Stimulated activated CD4-positive, alpha-beta T cell treated with anti-CD3 and anti-CD28 coated beads, Interleukin-12 subunit alpha, Interleukin-12 subunit beta, amount 100 ng/mL, for 48 hours (primary cell): ENCODE measurements at places on chromosomes 3 and 15.

DNA sequence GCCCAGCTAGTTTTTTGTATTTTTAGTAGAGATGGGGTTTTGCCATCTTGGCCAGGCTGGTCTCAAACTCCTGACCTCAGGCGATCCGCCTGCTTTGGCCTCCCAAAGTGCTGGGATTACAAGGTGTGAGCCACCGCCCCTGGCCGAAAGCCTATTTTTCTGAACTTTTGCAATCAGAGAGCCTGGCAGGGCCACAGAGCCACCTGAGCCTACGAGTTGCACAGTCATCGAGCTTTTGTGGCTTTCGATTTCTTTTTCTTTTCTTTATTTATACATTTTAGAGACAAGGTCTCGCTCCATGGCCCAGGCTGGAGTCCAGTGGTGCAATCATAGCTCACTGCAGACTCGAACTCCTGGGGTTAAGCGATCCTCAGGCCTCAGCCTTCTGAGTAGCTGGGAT, 140.4 kb downstream of the NSMCE3 start:
- no peak for DNase-seq

GRCh38 chr15:92155934-92156333, 237.7 kb upstream of the ST8SIA2 start:
- no peak for DNase-seq

- DNase-seq: no peak
These were observed 752 bp downstream of the OCA2 start for GRCh38 chr15:28098360-28098765.

- DNase-seq: no peak
These were observed 30.4 kb upstream of the PLAAT1 start for GRCh38 chr3:193210618-193211017.

DNA sequence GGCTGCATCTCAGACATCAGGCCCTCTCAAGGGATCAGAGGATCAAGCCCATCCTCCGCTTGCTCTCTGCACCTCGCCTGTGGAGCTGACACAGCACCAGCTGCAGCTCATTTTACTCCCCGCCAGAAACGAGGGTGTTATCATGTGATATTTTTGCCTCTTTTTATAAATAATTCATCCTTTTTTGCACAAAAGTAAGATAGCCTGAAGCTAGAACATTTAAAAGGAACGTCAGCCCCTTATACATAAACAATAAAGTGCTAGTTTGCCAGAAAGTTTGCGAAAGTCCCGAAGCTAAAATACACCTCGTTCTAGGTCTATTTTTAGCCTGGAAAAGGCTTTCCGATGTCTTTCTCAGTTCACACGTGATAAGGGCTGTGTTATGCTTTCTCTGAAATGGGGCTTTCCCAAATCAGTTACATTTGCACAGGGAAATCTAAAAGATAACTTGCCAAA, 9.6 kb upstream of the FAM174B start:
- DNase-seq: no peak

GRCh38 chr15:40991355-40991754, 38.1 kb downstream of the CHAC1 start:
- DNase-seq: no peak

- DNase-seq: no peak
These were observed 9.4 kb upstream of the STRIT1 start for GRCh38 chr3:155302891-155303290.

- no peak for DNase-seq
These were observed 189.3 kb downstream of the PLCH1 start for GRCh38 chr3:155555479-155556060.

- DNase-seq: no peak
These were observed 81.9 kb upstream of the PLXND1 start for GRCh38 chr3:129688271-129688895.

- DNase-seq: no peak
These were observed 161.7 kb downstream of the ARPP21 start for GRCh38 chr3:35800960-35801459.

GRCh38 chr15:43266386-43266785, 342 bp downstream of the TGM5 start:
- no peak for DNase-seq

- no peak for DNase-seq
These were observed 21.6 kb downstream of the QTRT2 start for GRCh38 chr3:114078126-114078525.

DNA sequence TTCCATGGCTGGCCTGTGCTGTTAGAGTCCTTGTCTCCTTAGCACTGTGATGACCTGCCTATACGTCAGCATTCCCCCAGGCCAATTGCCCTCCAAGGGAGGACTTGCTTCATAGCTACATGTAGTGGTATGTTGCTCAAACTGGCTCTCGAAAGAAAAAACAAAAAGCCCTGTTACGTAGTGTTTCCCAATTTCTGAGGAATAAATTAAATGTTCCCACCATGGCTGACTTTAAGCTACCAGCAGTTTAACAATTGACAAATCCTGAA, 54.6 kb downstream of the WNT7A start:
- no peak for DNase-seq

- no peak for DNase-seq
These were observed 28.5 kb downstream of the OSTN start for GRCh38 chr3:191227541-191227940.

DNA sequence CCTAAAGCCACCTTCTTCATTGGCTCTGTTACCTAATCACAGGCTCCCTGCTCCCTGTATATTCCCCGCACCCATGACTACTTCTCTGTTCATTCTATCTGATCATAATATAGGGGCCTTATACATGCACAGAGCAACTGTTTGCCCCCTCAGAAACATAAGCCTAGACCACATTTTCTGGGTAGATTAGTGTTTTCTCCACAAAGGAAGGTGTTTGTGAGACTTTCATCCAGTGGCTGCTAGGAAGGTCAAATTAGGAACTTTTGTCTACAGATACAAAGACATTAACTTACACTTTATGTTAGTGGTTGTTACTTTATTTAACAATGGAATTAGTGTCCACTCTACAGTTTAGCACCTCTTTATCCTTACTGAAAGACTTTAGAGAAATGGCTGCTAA, 174.9 kb downstream of the GHSR start:
- DNase-seq: no peak

GRCh38 chr3:17088602-17089313, 204.0 kb downstream of the PLCL2 start:
- DNase-seq: no peak

- DNase-seq: no peak
These were observed 258.6 kb downstream of the KLF13 start for GRCh38 chr15:31585240-31585639.

DNA sequence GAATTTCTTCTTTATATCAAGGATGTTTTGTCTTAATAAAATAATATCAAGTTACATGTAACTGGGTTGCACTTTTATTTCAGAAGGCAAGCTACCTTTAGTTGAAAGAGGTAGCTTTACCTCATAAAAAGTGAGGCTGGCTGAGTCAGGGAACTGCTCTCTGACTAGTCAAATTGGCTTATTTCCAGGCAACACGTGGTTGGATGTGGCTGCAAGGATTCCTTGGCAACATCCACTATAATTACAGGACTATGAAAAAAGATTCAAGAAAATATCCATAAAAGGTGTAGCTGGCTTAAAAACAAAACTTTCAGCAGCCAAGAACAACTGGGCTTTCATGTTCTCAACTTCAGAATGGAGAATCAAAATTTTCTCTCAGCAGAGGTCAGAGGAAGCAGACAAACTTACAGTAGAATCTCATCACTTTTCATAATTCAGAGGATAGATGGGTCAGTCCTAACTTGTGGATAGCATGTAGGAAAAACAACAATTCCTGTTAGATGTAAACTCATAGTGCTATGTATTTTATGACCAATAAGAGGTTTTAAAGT, 779.1 kb downstream of the MECOM start:
- no peak for DNase-seq

GRCh38 chr3:14322667-14323295, 79.6 kb upstream of the SLC6A6 start:
- no peak for DNase-seq

DNA sequence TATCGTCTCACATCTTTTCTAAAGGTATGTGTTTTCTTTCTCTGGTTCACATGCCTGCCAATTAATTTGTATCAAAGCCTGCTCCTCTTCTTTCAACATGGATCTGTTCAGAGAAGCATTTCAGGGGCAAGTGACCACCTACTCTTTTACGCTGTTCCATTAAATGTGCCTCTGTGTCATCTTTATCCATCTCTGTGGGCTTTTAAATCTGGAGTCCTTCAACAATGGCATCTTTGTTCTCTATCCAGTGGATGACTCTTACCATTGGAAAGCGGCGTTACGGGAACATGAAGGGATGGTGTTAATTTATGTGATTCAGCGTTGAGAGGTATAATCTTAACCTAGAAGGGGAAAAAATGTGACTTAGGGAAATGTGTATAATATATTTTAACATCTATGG, 92.7 kb upstream of the CFAP20DC start:
- no peak for DNase-seq

DNA sequence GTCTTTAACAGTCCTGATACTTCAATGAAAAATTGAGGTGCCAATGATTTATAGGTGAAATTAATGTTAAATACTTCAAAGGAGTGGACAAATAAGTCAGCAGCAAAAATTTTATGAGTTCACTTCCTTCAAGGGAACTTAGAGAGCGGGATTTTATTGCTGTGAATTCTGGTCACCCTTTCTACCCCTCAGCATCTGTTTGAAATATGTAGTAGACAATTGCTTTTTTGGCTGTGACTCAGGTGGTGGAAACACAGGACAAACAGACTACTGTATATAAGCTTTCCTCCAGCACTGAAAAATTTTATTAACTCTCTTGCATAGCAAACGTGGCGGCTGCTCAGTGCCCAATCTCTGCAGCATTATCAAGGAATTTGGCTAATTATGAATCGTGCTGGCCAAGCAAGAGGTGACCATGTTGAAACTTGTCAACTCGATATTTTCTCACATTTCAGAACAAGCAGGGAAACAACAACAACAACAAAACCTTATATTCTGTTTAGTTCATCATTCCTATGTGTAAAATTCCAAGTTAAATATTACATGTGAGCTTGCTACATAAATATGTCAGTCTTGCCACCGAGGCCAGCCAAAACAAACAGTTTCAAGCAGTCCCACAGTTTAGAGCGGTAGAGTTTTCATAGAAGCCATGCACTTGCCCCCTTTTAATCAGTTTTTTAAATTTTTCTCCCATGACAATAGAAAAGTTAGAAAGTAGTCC, 420.2 kb downstream of the FOXP1 start:
- DNase-seq: no peak

DNA sequence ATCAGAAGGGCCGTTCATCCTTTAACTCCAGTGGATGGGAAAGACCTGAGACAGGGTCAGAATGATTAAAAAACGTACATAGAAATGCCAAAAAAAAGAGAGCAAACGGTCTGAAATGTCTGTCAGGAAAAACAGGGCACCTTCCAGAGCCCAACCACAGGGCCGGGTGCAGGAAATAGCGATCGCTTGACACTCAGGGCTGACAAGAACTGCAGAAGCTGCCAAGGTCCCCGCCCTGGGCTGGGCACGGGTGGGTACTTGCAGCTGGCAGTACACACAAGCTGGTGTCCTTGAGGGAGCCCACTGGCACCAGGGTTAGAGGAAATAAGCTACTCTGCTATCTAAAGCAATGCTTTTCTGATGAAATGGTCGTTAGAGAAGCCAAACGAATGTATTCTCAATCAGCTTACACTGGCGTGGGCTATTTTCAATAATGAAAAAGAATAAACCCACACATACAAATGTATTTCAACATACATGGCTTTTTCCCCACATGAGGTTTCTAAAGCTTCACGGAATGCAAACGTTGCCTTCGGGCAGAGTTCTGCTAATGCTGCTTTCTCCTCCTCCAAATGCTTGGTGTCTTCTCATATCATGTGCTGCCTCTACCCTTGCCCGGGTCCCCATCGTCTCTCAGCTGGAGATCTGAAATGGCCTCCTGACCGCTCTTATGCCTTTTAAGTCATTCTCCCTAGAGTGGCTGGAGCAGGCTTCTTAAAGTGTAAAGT, 15.6 kb downstream of the FRMD4B start:
- no peak for DNase-seq

DNA sequence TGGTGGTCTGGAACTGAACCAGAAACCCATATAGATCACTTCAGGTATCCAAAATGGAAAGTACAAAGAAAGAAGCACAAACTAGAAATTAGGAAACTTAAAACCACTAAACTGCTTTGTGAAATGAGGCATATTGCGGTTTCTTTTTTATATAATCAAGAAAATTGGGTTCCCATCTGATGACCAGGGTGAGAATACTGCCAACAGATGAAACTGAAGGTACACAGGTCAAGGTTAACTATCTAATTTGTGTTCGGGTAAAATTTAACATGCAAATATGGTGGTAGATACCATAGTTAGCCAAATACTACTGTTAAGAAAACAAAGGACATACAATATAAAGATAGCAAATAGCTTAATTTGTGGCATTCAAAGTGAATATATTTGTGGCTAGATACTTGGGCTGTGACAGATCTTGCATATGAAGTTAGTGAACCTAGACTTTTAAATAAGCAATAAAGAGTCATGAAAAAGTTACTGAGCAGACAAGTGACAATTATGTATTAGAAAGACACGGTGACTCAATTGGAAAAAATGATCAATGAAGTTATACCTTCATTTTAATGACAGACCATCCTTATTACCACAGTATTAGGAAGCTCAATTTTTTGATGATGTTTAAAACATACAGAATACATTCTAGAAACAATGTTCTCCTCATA, 127.4 kb downstream of the NR2E3 start:
- DNase-seq: no peak

GRCh38 chr15:50183112-50183794, 1.3 kb downstream of the SLC27A2 start:
- peak; percentile 19 for DNase-seq

- DNase-seq: no peak
These were observed 30.8 kb upstream of the MASP1 start for GRCh38 chr3:187322291-187322690.
